ENCODE measurements at places on chromosomes 12 and 14.

DNA sequence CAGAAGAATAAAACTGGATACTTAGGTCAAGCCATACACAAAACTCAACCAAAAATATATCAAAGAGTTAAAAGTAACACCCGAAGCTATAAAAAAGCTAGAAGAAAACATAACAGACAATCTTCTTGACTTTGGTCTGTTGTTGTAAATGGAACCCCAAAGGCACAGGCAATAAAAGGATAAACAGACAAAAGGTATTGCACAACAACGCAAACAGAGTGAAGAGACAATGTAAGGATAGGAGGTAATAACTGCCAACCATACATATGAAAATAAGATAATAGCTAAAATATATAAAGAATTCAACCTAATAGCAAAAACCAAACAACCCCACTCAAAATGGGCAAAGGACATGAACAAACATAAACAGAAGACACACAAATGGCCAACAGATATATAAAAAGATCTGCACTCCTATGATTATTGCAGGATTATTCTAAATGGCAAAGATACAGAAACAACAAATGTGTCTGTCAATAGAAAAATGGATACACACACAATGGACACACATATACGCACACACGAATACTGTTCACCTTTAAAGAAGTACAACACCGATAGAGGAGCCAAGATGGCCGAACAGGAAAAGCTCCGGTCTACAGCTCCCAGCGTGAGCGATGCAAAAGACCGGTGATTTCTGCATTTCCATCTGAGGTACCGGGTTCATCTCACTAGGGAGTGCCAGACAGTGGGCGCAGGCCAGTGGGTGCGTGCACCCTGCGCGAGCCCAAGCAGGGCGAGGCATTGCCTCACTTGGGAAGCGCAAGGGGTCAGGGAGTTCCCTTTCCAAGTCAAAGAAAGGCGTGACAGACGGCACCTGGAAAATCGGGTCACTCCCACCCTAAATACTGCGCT is 1137.1 kb downstream of the FSCB start:
- H3K4me3 ChIP-seq: no peak overlapping the region
- no peaks in the 10 kb centered on the region for H3K4me1 ChIP-seq
- DNase-seq: no peak
- H3K27me3 ChIP-seq: no peaks in the 10 kb centered on the region

DNA sequence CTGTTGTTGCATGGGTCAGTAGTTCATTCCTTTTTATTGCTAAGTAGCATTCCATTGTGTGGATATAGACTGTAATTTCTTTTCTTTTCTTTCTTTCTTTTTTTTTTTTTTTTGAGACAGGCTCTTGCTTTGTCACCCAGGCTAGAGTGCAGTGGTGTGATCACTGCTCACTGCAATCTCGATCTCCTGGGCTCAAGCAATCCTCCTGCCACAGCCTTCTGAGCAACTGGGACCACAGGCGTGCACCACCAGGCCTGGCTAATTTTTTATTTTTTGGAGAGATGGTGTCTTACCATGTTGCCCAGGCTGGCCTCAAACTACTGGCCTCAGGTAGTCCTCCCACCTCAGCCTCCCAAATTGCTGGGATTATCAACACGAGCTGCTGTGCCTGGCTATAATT is 5.2 kb downstream of the ATP6V0A2 start:
- H3K27ac ChIP-seq: no peak overlapping the region
- no peak overlapping the region for H3K4me3 ChIP-seq
- peaks cover 26% of the 10 kb centered on the region for H3K36me3 ChIP-seq
- DNase-seq: no peak
- H3K4me1 ChIP-seq: peaks cover 15% of the 10 kb centered on the region

GRCh38 chr14:76138758-76139723 is 12.7 kb upstream of the GPATCH2L start:
- peak; percentile 82 for DNase-seq
- H3K36me3 ChIP-seq: no peaks in the 10 kb centered on the region
- H3K4me1 ChIP-seq: peaks cover 24% of the 10 kb centered on the region
- H3K4me3 ChIP-seq: peak overlapping the region; percentile 84
- peaks cover 80% of the 10 kb centered on the region for H3K27me3 ChIP-seq

DNA sequence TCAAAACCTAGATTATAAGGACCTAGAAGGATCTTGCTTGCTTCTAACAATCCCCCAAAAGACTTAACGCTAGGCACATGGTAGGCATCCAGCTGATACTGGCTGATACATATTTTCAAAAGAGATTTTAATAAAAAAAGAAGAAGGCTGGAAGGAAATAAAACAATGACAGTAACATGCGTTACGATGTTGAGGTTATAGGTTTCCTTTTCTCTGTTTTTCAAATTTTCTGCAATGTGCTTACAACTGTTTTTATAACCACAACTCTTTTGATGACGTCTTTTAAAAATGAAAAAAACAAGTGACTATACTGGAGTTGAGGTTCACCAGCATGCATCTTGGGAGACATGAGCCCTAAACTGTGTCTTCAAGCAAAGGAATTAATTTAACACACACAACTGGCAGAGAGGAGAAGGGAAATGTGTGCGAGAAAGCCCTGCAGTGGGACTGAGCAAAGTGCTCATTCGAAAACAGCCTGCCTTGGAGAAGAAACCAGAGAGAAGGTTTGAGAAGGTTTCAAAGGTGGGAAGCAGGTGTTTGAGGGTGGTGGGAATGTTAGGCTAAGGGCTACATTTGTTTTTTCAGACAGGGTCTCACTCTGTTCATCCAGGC is 80.4 kb downstream of the DUSP16 start:
- no peaks in the 10 kb centered on the region for H3K27me3 ChIP-seq
- H3K27ac ChIP-seq: no peak overlapping the region
- H3K4me1 ChIP-seq: no peaks in the 10 kb centered on the region
- no peak overlapping the region for H3K4me3 ChIP-seq

GRCh38 chr12:120873226-120873625 is 30.9 kb downstream of the SPPL3 start:
- no peak overlapping the region for H3K4me3 ChIP-seq
- DNase-seq: no peak
- no peaks in the 10 kb centered on the region for H3K27me3 ChIP-seq
- no peak overlapping the region for H3K27ac ChIP-seq
- H3K36me3 ChIP-seq: no peaks in the 10 kb centered on the region

DNA sequence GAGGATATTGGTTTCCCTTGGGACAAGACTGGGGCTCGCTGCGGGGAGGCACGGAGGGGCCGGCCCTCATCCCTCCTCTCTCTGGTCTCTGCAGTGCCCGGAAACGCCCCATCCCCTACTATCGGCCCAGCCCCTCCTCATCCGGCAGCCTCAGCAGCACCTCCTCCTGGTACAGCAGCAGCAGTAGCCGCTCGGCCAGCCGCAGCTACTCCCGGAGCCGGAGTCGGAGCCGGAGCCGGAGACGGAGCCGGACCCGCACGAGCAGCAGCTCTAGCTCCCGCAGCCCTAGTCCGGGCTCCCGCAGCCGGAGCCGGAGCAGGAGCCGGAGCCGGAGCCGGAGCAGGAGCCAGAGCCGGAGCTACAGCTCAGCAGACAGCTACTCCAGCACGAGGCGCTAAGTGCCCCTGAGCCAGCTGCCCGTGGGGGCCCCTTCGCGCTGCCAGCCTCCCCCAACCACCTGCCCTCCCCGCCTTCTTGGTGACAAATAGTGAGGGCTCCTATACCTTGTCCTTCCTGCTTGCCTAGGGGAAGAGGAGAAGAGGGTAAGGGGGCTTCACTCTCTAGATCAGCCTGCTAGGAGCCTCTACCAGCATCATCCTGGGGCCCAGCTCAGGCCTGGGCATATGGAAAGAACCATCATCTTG is 22.2 kb upstream of the HSPB8 start:
- peak; percentile 86 for DNase-seq
- H3K27me3 ChIP-seq: no peaks in the 10 kb centered on the region
- H3K27ac ChIP-seq: no peak overlapping the region
- peaks cover 9% of the 10 kb centered on the region for H3K4me1 ChIP-seq
- peaks cover 10% of the 10 kb centered on the region for H3K36me3 ChIP-seq
- no peak overlapping the region for H3K4me3 ChIP-seq

DNA sequence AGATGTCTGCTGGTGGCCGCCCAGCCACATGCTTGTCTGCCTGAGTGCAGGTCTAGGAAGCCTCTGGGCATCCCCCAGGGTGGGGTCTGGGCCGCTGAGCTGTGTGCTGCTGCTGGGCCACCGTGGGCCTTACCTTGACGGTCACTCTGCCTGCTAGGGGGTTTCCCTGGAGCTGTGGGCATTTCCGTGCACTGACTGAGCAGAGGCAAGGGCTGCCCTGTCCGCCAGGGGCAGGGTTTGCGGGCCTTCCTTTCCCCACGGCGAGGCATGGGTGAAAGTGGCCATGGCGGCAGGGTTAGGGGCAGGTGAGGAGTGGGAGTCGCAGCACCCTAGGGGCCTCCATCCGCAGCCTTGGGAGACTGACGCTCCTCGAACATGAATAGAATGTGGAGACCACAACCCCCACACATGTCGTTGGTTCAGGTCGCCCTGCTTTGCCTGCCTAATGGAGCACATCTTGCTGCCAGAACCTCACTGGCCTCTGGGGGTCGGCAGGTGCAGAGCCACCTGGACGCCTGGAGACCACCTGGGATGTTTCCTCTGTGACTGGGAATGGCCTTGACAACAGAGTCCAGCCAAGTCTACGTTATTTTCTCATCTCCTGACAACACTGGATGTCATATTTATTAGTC is 2.5 kb downstream of the ZBTB42 start:
- no peak overlapping the region for H3K4me3 ChIP-seq
- peaks cover 37% of the 10 kb centered on the region for H3K27me3 ChIP-seq
- no peaks in the 10 kb centered on the region for H3K36me3 ChIP-seq
- H3K27ac ChIP-seq: no peak overlapping the region
- no peak for DNase-seq

DNA sequence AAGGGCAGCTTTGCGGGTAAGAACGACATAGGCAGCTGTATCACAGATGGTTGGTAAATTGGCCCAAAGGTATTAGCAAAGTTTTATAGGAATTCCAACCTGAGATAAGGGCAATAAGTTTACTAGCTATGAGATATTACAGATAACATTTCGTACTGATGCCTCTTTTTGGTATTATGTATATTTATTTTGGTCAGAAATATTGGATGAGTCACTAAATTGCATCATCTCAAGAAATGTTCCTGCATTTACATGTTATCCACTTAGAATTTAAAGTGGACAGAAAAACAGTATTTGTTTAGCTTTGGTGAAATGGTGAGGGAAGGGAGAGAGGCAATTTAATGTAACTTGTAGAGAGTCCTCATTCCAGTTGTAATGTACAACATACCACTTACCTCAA is 65.1 kb upstream of the PZP start:
- H3K27ac ChIP-seq: no peak overlapping the region
- H3K4me3 ChIP-seq: no peak overlapping the region
- H3K36me3 ChIP-seq: no peaks in the 10 kb centered on the region
- no peaks in the 10 kb centered on the region for H3K27me3 ChIP-seq
- no peaks in the 10 kb centered on the region for H3K4me1 ChIP-seq

DNA sequence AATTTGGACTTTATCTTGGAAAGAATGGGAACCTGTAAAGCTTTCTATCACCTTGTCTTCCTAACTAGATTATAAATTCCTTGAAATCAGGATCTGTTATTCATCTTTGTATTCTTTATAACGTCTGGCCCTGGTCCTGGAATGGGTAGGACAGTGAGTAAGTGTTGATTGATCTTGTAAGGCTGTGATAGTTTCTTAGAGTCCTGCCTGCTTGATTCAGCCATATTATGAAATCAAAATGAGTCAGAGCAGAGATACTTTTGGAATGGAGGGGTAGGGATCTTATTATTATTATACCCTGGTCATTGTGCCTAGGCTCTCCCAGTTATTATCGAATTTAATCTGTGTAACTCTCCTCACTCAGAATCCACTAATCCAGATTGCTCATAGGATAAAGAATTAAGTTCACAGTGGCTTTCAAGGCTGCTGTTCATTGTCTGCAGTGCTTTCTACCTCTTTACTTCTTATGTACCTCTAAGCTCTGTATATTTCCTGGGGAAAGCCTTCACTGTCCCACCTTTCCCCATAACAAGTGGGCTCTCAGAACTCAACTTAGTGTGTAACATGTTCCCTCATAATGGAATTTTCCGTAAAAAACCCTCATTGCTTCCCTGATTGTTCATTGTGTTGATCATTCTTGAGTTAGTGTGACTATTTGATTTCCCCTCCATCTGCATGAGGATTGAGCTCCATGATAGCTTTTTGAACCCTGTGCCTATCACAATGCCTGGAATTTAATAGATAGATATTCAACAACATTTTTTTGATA is 93.3 kb downstream of the DAAM1 start:
- H3K27me3 ChIP-seq: no peaks in the 10 kb centered on the region

DNA sequence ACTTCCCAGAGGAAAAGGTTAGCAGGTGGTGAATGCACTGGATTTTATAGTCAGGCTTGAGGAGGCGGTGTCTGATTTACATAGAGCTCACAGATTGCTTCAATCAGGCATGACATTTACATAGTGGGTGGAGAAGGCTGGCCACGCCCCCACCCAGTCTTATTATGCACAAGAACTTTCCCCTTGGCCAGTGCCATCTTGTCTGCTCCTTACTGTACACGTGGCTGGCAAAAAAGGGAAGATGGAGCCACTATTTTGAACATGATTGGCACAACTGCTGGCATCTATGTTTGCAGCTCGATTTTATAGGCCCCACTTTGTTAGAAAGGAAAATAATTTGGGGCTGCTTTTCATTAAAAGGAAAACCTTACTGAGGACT is 10.9 kb upstream of the LGMN start:
- DNase-seq: peak; percentile 39
- no peaks in the 10 kb centered on the region for H3K36me3 ChIP-seq
- no peak overlapping the region for H3K4me3 ChIP-seq
- no peak overlapping the region for H3K27ac ChIP-seq
- H3K27me3 ChIP-seq: no peaks in the 10 kb centered on the region
- no peaks in the 10 kb centered on the region for H3K4me1 ChIP-seq

DNA sequence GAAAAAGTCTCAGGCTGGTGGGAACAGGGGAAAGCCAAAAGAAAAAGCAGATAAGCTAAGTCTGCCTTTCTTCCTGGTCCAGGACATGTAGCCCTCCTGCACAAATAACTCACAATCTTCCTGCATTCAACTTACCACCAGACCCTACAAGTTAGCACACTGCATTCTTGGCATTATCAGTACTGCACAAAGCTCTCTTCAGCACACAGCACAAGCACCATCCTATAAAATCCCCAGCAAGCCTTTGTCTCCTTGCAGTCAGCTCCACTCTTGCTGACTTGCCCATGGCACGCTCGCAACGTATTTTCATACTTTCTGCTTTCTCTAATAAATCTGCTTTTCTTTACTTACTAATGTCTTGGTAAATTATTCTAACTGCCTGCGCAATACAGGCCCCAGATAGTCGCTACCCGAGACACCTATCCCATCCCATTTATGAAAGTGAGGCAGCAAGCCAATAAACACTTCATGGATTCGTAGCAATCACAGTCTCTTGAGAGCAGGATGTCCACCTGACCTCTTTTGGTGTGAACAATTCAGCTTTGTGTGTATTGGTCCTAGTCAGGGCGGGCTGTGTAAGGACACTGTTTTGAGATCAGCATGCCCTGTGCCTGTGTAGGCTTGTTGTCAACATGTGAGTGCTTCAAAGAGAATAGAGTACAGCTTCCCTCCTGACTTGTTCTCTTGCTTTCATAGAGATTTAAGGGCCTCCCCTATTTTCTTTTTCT is 49.0 kb downstream of the TMEM117 start:
- no peaks in the 10 kb centered on the region for H3K4me1 ChIP-seq
- no peaks in the 10 kb centered on the region for H3K36me3 ChIP-seq
- H3K4me3 ChIP-seq: no peak overlapping the region
- H3K27ac ChIP-seq: no peak overlapping the region
- H3K27me3 ChIP-seq: no peaks in the 10 kb centered on the region

Data from GM23338 (cell line).